Ovary (tissue), 10 donors: ENCODE measurements at places on chromosomes 1 and 21. TPM values are rescaled to one million over a fixed set of nuclear protein-coding genes. Genes with fewer than 3 reads are reported as not detected.

The LRRC53 gene
- not detected for total RNA-seq

The LCE1D gene
- not detected for total RNA-seq

The OR14K1 gene
- total RNA-seq = not detected

The LDLRAP1 gene
- total RNA-seq = 15.6 TPM

The RIPPLY3 gene
- total RNA-seq = not detected

The SHE gene
- 6.9 TPM for total RNA-seq

The ITSN1 gene
- 40.0 TPM for total RNA-seq

The A3GALT2 gene
- not detected for total RNA-seq
